ENCODE measurements at places on chromosomes 5 and 9.

- DNase-seq = no peak
These were observed 115.0 kb upstream of the ELAVL2 start for GRCh38 chr9:23941051-23941450.

DNA sequence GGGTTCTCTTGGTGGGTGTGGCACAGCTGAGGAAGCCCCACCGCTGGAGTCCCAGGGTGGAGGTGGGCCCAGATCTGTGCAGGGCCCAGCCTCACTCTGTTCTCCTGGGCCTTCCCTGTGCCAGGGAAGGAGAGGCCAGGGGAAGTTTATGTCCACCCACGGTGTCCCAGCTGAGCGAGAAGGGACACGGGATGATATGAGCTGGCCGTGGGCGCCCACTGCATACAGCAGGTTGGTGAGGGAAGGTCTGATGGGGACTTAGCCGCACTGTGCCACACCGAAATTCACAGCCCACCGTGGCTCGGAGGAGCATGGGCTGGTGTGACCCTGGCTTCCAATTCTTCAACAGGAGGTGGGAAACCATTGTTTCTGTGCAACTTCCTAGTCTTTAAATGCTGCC, 33.9 kb downstream of the UNC5A start:
- no peak for DNase-seq

GRCh38 chr5:73170522-73170921, 2.5 kb upstream of the TMEM174 start:
- no peak for DNase-seq

GRCh38 chr5:93017849-93018248, 563.2 kb downstream of the NR2F1-AS1 start:
- no peak for DNase-seq

DNA sequence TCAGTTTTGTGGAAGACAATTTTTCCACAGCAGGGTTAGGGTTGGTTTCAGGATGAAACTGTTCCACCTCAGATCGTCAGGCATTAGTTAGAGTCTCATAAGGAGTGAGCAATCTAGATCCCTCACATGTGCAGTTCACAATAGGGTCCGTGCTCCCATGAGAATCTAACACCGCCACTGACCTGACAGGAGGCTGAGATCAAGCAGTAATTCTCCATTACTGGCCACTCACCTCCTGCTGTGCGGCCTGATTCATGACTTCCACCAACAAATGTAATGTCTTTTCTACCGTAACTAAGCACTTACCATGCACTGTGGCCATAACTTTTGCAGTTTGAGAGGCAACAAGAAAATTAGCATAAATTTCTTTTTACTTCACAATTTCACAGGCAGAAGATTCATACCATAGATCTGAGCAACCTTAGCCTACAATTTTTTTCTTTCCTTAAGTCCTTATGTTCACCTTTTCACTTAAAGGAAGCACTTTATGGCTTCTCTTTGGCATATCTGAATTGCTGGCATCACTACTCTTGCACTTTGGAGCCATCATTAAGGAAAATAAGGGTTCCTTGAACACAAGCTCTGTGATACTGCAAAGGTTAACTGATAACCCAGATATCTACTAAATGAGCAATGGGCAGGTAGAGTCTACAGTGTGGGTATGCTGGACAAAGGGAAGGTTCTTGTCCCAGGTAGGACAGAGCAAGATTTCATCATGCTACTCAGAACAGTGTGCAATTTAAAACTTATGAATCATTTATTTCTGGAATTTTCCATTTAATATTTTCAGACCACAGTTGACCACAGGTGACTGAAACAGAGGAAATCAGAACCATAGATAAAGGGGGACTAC, 83.0 kb upstream of the IFNK start:
- DNase-seq = peak; percentile 51

DNA sequence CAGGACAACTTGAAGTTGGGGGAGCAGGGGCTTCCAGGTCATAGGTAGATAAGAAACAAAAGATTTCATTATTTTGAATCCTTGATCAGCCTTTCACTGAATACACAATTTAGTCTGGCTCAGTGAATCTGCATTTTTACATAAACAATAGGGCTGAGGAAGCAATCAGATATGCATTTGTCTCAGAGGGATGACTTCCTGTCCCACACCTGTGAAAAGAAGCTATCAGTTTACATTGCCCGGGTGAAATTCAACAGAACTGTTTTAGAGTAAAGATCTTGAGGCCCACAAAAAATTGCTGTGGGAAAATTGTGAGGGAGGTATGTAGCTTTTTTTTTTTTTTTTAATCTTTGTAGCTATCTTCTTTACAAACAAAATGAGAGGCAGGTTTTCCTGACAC, 38.3 kb downstream of the DNAJB5 start:
- DNase-seq = no peak

DNA sequence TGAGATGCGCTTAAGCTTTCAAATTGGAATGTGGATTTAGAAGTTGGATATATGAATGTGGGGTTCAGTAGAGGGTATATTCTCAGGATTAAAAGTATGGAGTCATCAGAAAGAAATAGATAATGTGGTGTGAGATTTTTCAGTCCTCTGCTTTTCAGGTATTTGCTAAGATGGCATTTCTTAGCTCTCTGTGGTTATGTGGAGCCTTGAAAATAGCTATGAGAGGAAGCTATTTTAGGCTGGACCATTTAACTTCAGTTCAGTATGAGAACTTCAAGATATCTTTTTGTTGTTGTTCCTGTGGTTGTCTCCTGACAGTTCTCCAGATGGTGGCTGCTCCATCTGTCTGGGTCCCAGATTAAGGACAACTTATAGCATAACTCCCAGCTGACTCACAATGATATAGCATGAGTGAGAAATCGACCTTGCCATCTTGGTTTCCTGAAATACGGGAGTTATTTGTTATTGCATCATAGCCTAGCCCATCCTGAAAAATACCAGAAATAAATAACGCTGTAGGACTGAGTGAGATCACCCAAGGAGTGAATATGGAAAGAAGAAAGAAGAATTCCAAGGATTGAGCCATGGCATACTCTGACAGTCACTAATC, 461.5 kb downstream of the ANXA1 start:
- DNase-seq = no peak

- DNase-seq = no peak
These were observed 23.1 kb upstream of the QSOX2 start for GRCh38 chr9:136268735-136269134.

DNA sequence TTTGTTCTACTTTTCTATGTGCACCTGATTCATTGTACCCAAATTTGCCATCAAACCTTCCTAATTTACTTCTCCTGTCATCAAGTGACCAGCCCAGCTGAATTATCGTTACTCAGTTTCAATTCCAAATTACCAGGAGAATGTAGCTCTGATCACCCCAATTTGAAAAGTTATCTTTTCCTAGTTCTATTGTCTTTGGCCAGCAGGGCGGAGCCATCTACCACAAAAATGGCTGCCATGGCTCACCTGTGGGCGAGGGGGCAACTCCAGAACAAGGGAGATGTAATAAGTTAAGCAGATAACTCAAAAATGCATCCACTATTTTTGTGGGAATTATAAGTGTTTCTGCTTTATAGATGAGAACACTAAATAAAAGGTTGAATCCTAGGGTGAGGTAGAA, 133.8 kb upstream of the MOCS2 start:
- no peak for DNase-seq

- DNase-seq = peak; percentile 19
These were observed 39.2 kb downstream of the GRAMD2B start for GRCh38 chr5:126462239-126463014.

DNA sequence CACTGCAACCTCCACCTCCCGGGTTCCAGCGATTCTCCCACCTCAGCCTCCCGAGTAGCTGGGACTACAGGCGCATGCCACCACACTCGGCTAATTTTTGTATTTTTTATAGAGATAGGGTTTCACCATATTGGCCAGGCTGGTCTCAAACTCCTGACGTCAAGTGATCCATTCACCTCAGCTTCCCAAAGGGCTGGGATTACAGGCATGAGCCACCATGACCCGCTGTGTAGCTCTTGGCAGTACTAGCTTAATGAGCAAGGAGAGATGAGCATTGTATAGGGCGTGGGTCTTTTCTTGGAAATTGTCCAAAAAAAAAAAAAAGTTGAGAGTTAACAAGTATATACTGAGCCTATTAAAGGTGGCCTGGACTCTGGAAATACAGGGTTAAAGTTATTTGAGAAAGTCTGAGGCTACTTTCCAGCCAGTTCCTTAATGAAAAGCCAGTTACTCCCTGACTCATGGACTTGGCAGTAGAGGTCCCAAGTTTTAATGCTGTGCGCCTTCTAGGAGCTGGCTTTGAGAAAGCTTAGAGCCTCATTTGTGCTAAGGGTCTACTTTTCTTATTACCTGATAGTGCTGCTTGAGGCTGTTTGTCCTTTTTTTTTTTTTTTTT, 4.2 kb upstream of the FGF18 start:
- DNase-seq = no peak

- DNase-seq = no peak
These were observed 39.4 kb downstream of the CTNNAL1 start for GRCh38 chr9:108973895-108974294.

DNA sequence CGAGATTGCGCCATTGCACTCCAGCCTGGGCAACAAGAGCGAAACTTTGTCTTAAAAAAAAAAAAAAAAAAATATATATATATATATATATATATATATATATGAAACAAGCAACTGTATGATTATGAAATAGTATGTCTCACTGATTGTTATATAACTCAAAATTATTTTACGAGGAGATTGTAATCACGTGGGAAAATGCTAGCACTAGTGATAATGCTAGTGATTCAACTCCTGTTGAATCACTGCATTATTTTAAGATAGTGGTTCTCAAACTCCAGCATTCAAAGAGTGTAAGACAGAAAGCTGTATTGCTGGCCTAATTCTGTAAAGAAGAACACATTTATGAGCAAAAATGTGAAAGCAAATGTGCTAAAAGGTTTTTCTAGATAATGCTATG, 12.4 kb upstream of the PTPN3 start:
- DNase-seq = no peak

- DNase-seq = no peak
These were observed 248.6 kb upstream of the NR4A3 start for GRCh38 chr9:99573085-99573484.

GRCh38 chr9:72557549-72557948, 36.1 kb downstream of the TMC1 start:
- DNase-seq = peak; percentile 2

- no peak for DNase-seq
These were observed 273.4 kb downstream of the SLIT3 start for GRCh38 chr5:169027501-169028061.

DNA sequence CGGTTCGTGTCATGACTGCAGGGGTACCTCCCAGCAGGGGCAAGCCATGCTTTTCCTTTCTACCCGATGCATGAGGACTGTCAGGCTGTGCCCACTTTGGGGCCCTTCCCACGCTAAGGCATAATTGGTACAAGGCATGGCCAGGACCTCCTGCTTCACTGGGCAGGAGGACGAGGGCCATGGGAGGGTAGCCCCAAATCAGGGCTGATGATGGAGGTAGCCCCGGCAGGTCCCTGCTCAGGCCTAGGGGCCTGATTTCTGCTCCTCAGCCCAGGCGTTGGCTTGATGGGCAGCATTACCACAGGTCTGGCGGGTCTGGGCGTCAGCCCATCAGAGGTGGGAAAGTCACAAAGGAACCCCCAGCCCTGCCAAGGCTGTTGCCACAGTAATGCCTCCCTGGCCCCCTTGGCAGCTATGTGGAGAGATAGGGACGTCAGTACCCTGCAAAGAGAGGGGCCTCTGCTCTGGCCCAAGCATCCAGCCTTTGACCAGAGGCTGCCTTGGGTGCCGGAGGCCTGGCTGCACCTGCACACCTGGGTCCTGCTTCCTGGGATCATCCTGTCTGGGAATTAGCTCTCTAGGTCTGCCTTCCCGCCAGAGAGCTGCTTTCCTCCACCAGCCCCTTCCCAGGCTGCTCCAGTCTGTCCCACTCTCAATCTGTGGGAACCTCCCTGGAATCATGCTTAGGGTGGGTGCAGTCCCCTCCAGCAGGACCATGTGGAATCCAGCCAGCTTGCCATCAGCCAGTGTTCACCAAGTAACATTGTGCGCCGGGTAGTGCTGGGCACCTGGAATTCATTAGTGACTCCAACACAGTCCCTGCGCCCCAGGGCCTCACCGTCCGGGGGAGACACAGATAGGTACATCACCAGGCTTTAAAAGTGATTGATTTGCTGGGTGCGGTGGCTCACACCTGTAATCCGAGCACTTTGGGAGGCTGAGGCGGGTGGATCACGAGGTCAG, 15.4 kb downstream of the TSPAN17 start:
- DNase-seq = no peak

DNA sequence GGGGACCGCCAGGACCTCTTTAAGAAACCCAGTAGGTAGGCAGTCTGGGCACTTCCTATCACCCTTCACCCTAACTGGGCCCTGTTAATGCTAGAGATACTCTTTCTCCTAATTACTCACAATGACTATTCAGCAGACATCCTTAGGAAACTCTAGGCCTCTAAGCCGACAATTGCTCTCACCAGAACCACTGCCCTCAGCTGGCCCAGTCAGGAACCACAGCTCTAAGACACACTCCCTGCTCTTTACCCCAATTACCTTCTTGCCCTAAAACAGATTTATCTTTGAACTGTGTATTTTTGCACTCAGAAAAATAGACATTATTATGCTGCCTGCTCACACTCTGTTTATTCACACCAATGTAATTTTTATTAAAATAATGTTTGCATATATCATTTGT, 432.6 kb upstream of the SLC30A5 start:
- no peak for DNase-seq

- no peak for DNase-seq
These were observed 597.1 kb upstream of the KLF4 start for GRCh38 chr9:108086624-108087023.

- DNase-seq = no peak
These were observed 67.7 kb upstream of the GOLGA1 start for GRCh38 chr9:125008599-125008998.

- DNase-seq = no peak
These were observed 179.7 kb upstream of the ADAMTSL1 start for GRCh38 chr9:18294229-18294628.

- no peak for DNase-seq
These were observed 119.0 kb downstream of the MAT2B start for GRCh38 chr5:163624431-163624830.

GRCh38 chr5:132528866-132529634, 14.3 kb downstream of the IL5 start:
- no peak for DNase-seq

DNA sequence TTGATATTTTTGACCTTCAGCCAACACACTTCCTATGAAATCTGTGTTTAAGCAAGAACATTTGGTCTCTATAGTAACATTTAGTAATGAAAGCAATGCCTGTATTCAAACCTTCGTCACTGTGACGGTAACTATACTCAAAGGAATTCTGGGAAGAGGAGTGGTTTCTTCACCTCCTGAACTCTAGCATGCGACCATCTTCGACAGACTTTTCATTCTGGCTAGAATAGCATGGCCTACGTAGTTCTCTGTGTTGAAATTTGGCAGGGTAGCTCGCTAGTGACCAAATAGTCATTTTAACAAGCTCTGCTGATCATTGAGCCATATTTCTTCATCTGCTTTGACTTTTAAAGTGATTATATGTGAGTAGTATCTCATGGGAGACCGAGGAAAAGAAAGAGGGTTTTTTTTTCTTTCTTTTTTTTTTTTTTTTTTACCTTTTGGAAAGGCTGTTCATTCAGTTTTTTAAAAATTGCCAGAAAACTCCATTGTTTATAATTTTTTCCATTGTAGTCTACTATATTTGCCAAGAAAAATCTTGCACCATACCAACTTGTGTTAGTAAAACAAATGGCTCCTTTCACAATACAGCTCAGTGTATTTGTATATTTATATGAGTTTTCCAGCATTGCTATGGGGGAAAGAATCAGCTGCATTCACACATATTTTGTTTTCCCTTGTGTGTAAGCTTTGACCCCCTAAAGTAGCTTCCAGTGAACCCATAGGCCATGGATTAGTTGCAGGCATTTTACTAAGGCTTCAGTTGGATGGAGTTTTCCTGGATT, 166.8 kb downstream of the NNT start:
- no peak for DNase-seq

- no peak for DNase-seq
These were observed 528.9 kb downstream of the AGTPBP1 start for GRCh38 chr9:85212887-85213286.
